Activated CD4-positive, CD25-positive, alpha-beta regulatory T cell (primary cell): ENCODE measurements at places on chromosomes 1 and 21.

DNA sequence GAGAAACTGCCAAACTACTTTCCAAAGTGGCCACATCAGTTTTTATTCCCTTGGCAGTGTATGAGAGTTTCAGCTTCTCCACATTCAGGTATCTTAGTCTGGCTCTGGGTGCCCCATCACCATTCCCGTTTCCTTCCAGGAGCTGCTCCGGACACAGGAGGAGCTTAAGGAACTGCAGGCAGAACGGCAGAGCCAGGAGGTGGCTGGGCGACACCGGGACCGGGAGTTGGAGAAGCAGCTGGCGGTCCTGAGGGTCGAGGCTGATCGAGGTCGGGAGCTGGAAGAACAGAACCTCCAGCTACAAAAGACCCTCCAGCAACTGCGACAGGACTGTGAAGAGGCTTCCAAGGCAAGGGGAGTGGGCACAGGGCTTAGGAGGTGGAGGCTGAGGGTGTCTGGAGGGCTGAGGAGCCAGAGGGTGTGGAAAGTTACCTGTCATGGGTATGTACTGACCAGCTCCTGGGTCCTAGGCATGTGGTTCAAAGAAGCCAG is 10.9 kb upstream of the TUFT1 start:
- no peak for DNase-seq

- DNase-seq, result no peak
Measured at GRCh38 chr1:94316183-94316582, 78.8 kb upstream of the ARHGAP29 start.

- DNase-seq, result no peak
Measured at GRCh38 chr1:154911691-154912550, 24.6 kb downstream of the PMVK start.

DNA sequence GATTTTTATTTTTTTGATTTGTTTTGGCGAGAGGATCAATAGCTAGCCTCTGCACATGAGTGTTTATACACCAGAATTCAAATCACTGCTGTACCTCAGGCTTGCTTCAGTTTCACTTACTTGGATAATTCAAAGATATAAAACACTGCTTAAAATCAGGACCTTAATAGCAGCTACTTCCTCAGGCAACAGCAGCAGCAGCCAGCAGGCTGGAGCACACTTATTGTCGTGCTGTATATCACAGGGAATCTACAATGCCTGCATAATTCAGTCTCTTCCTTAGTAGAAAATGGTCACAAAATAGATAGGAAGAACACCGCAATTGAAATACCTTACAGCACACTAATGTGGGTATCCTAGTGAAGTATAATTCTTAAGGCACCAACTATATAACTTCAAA is 497.3 kb downstream of the NEGR1 start:
- no peak for DNase-seq

GRCh38 chr1:228417061-228417460 is 400 bp upstream of the TRIM17 start:
- no peak for DNase-seq

GRCh38 chr1:232143315-232143886 is 486.5 kb downstream of the SIPA1L2 start:
- DNase-seq, result no peak

GRCh38 chr1:179031855-179032513 is 6.3 kb downstream of the FAM20B start:
- no peak for DNase-seq

- no peak for DNase-seq
Measured at GRCh38 chr1:173187671-173188237, 19.4 kb downstream of the TNFSF4 start.

DNA sequence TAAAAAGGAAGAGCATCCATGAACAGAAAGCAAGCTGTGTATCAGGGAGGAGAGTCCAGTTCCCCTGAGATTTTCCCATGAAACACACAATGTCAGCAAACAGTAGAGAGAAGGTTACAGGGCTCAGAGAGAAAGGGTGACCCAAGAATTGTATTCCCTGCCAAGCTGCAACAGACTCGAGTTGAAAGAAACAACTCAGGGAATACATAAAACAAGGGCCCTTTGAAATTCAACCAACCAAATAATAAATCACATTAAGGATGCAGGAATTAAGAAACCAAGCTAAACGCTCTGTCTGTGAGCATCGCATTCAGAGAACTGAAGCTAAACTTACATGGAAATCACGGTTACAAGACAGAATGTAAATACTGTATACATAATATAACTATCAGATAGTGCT is 20.2 kb downstream of the S100A16 start:
- no peak for DNase-seq

GRCh38 chr1:43438953-43439581 is 14.7 kb downstream of the HYI start:
- DNase-seq, result no peak

DNA sequence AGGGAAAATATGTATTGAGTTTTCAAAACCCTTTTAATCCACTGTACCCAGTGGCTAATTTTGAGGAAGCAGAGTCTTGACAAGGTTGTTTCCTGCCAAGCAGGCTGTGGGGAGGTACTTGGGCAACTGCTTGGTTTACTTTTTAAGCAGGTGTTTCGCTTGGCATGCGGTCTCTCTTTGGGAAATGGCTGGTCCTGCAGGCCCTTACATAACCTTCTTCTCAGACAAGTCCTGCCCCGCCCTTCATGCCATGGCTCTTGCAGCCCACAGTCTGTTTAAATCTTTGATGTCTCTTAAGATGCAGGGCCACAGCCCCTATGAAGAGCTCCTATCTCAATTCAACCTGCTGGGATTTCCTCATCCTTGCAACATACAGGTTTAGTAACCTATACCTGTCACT is 36.0 kb upstream of the ABCD3 start:
- no peak for DNase-seq

GRCh38 chr1:244449936-244450508 is 1.7 kb downstream of the ADSS2 start:
- DNase-seq, result no peak

- DNase-seq, result no peak
Measured at GRCh38 chr1:36583980-36584782, 101.5 kb upstream of the CSF3R start.

- DNase-seq, result no peak
Measured at GRCh38 chr1:55043726-55044125, 4.4 kb downstream of the PCSK9 start.

- DNase-seq, result no peak
Measured at GRCh38 chr1:30749691-30750583, 7.6 kb downstream of the LAPTM5 start.

DNA sequence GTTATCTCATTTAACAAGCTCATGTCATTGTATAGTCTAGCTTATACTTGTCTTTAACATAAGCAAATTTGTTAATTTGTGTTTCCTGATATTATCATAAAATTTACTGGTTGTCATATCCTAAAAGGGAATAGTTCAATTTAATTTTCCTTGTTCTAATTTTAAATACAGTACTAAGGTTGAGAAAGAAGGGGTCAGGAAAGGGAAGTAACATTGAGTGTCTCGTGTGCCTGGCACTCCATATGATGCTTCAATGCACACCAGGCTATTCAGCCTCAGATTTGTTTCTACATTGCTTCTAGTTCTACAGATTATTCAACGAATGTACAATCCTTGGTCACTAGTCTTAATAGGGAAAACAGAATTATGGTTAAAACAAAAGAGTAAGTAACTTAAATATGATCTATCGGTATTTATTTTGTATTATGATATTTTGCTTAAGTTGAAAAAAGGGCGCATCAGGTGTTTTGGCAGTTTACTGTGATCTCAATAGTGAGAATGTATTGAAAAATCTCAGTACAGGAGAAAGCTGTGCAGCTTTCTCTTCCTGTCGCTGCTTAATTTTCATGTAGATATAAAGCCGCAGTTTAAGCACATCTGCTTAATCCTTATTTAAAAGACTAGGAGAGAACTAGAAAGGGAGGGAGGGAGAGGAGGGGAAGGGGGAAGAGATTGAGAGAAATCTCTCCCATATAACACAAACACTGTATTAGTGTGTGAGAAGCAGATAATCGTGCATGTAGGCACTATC is 13.0 kb downstream of the PTPRC start:
- no peak for DNase-seq

GRCh38 chr1:113205980-113206766 is 133.2 kb downstream of the LRIG2 start:
- no peak for DNase-seq

DNA sequence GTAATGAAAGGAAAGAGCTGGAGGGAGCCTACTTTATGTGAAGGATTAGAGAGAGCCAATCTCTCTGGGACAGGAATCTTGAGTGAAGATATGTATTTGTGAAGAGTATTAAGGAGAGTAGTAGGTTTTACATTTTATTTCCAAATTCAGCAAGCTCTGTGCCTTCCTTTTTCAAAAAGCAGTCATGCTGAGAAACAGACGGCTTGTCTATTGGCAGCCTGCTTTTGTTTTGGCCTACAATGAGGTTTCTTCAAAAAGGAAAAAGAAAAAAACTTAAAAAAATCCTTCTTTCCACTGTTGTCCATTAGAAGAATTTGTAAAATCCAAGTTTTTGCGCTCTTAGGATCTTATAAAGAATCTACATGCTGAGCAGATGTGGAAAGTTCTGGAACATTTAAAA is 103.6 kb upstream of the PTGFR start:
- DNase-seq, result no peak

- DNase-seq, result peak; percentile 5
Measured at GRCh38 chr21:44487831-44488230, 32.5 kb downstream of the LRRC3 start.

DNA sequence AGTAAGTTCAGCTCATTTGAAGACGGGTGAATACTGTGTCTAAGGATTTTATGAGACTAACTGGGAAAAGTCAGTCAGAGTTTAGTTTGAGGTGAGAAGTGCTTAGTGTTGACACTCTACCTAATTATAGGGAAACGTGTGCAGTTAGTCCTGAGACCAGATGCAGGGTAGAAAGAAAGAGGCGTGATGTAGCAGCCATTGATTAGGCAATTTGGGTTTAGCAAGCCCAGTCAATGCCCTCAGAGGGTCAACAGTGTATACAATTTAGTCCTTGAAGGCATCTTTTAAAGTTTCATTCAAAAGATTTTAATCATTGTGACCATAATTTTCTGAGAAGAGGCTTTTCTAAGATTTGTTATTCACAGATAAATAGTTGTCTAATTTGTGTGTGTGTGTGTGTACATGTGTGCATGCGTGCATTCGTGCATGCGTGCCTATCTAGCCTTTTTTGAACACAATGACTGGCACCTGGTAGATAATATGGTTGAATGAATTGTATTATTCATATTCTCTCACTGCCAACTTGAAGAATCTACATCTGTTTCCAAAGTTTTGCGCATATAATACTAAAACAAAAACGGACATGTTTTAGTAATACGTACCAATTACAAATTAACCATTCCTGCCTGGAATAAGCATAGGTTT is 332.9 kb downstream of the SRGAP2C start:
- no peak for DNase-seq

DNA sequence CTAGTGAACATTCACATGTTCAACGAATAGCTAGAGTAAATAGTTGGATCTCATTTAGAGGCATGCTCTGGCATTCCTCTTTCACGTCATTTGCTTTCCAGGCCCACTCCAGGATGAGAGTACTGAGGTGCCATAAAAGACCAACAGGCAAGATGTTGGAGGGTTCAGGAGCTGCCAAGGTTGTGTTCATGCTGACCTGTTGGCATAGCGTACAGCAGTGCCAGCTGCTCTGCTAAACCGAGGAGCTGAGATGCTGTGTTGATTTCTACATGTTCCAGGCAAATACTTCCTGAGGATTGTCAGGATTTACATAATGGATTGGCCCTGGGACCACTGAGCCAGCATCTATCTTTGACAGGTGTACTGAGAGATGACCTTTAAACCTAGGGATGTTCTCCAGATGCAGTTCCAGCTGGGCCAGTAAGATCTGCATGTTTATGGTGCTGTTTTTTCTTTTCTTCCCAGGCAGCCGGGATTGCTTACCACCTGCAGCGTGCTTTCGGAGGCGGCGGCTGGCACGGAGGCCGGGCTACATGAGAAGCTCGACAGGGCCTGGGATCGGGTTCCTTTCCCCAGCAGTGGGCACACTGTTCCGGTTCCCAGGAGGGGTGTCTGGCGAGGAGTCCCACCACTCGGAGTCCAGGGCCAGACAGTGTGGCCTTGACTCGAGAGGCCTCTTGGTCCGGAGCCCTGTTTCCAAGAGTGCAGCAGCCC is 66.9 kb downstream of the DISC1 start:
- DNase-seq, result no peak

DNA sequence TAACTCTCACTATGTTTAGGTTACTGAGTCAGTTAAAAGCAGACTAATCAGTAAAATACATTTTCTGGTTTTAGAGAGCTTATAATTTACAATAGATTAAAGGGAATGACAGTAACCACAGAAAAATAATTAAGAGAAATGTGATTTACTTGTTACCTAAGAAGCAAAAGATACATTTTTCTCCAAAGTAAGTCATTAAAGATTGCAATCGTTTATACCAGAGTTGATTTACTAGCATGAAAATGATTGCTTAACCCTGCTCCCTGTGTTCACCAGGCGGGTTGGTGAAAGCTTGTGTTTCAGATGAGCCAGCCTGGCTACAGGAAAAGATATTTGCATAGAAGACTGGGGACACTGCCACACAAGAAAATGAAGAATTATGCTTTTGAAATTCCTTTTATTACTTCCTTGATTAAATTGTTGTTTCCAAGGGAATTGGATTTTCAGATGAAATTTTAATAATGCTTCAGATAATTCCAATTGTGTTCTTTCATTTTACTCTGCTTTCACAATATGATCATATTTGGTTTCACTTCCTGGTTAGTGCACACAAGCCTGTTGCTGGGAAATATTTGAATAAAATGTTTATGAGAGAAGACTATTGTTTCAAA is 27.9 kb downstream of the LRRC8B start:
- DNase-seq, result no peak

GRCh38 chr1:216749232-216749631 is 26.0 kb upstream of the ESRRG start:
- DNase-seq, result no peak

DNA sequence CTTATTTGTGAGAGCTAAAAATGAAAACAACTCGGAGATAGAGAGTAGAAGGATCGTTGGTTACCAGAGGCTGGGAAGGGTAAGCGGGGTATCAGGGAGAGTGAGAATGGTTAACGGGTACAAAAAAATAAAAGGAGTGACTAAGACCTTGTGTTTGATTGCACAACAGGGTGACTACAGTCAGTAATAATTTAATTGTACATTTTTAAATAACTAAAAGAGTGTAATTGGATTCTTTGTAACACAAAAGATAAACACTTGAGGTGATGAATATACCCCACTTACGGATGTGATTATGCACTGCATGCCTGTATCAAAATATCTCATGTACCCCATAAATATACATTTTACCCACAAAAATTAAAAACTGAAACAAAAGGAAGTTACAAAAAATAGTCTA is 29.4 kb downstream of the FOXJ3 start:
- no peak for DNase-seq

GRCh38 chr1:15152318-15153183 is 996 bp upstream of the TMEM51 start:
- DNase-seq, result no peak

DNA sequence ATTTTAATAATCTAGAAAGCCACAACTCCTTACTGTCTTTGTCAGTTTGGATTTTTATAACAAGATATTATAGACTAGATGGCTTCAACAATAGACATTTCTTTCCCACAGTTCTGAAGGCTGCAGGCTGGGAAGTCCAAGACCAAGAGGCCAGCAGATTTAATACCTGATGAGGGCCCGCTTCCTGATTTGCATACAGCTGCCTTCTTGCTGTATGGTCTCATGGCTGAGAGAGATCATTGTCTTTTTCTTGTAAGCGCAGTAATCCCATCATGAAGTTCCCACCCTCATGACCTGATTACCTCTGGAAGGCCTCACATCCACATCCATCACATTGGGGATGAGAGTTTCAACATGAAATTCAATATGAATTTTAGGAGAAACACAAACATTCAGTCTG is 9.8 kb downstream of the RPS6KC1 start:
- no peak for DNase-seq
